ENCODE measurements at places on chromosomes 3 and 15.

GRCh38 chr3:9448643-9449042, 51.2 kb downstream of the SETD5 start:
- DNase-seq: no peak

DNA sequence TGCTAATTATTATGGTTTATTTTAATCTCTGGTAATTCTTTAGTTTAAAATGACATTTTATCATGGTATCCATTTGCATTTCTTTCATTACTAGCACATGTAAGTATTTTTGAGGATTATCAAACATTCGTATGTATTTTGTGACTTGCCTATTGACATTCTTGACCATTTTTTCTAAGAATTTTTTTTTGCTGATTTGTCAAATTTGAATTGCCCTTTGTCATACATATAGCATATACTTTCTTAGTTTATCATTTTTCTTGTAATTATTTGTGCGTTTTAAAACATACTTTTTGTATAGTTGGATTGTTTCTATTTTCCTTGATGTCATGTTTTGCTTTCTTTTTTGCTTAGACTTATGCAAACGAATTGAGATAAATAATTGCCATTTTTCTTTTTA, 358.5 kb upstream of the RBMS3 start:
- DNase-seq: no peak

DNA sequence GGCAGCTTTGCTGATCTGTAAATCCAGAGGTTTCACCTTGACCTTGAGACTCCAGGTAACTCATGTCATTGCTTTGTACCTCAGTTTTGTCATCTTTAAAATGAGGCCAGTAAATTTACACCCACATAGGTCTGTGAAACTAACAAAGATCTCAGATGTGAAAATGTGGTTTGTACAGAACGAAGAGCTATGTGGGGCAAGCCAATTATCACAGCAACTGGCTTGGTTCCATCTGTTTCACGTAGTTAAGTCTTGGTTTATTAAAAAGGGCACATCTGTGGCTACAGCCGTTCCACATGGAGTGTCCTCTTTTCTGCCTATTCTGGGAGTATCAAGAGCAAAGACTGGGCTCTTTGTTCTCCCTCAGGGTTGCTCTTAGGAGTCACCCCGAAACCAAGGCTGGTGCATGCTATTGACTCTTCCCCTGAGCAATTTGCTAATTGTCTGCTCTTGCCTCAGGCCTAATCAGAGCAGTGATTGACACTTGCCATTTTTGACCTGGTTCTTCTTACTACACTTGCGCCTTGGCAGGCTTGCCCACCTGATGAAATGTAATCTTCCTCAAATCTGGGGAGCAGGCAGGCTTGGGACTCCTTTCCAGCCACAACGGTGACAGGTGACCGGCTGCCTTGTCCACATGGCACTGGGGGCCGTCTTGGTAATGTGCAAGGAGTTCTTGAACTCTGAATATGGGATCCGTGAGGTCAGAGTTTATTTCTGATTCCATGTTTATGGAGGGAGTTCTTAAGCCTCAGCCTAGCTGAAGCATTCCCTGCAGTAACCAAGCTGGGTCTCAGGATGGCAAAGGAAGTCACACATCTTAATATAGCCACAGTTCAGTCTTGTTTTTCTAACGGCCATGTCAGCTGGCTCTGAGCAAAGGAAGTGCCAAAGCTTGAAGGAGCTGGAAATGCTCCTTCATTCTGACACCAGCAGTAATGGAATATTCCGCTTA, 40.1 kb downstream of the EAF1 start:
- no peak for DNase-seq

DNA sequence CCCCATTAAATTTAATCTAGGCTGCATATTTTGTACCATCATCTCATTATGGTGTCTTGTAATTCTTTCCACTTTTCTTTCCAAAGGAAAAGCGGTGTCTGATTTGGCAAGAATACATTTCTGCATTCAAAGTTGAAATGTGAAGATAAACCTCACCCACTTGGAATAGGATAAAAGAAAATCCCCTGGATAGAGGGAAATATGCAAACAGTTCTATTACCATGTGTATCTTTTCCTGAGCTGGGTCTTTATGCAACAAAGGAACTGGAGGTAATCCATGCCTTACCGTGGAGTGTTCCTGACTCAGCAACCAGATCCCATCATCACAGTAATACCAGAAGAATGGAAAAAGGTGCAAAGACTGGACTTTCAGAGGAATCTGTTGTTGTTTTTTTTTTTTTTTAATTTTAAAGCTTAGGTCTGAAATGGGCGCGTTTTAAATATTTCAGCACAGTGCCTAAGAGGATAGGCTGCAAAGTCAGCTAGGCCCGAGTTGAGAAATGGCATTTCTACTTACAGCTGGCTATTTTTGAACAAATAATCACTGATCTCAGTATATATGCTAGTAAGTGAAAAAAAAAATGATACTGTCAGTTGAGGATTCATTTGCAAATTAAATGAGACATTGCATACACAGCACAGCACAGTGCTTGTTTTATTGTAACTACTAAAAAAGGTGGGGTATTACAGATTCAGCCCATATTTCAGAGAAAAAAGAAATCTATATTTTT, 55.5 kb upstream of the ADAMTS9 start:
- DNase-seq: no peak

DNA sequence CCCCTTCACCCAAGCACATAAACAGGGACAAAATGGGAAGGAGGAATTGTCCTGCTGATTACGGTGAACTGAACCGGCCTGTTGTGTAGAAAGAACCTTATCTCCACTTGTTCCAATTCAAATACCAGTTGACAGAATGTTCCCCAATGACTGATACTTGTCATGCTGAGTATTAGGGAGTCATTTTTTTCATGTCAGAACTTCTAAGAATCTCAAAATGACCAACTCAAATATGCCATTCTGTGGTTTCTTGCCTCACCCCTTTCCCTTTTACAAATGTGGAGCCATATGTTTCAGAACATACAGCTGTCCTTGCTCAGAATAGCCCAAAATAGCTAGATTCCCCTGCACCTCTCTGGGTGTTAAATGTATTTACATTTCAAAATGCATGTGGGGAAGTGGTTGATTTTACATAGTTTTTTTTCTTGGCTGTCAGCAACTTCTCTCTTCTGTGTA, 405.9 kb upstream of the TBL1XR1 start:
- DNase-seq: no peak

GRCh38 chr3:180177255-180177654, 140.5 kb upstream of the PEX5L start:
- DNase-seq: no peak

Data from NCI-H2081 treated with DMSO at 0.1 percent for 48 hours (cell line).